Stimulated activated CD8-positive, alpha-beta memory T cell treated with anti-CD3 and anti-CD28 coated beads, Interleukin-7, amount 100 ng/mL, for 24 hours (primary cell): ENCODE measurements at places on chromosomes 2 and 18.
A peak's percentile ranks its signal among the peaks of the same experiment; 100 is the strongest.

DNA sequence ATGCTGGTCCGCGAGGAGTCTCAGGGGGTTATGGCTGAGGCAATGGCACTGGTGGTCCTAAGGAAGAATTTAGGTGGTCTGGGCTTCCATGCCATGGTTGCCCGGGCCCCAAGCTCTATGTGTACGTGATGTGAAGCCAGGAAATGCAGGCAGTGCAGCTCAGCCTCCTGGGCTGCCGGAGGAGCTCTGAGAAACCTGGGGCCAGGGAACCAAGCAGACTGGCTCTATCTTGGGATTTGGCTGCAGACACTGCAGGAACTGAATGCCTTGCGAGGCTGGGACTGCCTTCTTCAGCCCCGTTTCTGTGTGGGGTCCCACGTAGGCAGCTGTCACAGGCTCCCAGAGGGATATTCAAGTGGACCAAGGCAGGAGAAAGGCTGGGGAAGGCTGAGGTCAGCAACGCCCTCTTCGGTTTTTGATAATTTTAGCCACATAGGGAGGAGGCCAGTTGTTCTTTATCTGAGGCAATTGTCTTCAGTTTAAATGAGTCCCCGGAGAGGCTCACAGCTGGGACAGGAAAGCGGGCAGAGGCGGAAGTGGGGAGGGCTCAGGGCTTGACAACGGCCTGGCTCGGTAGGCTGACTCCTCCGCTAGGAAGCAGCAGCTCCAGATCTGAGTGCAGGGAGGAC is 77.7 kb downstream of the RHOB start:
- no peak for DNase-seq

DNA sequence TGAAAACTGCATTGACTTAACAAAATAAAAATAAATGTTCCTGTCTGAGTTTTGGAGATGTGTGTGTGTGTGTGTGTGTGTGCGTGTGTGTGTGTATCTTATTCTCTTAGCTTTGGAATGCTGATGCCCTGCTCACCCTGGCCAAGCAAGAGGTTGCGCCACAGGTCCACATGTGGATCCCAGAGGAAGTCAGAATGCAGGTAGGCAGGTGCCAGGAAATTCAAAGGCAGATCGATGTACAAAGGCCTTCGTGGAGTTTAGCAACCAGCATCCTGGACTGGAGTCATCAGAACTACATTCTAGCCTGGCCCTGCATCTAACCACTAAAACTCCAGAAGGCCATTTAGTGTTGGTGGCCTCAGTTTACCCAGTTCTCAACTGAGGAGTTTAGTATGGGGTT is 12.4 kb downstream of the G6PC2 start:
- DNase-seq: no peak

- no peak for DNase-seq
Measured at GRCh38 chr2:222862106-222862908, 1.5 kb downstream of the ACSL3 start.

- DNase-seq: no peak
Measured at GRCh38 chr2:11655495-11655894, 14.5 kb downstream of the NTSR2 start.

DNA sequence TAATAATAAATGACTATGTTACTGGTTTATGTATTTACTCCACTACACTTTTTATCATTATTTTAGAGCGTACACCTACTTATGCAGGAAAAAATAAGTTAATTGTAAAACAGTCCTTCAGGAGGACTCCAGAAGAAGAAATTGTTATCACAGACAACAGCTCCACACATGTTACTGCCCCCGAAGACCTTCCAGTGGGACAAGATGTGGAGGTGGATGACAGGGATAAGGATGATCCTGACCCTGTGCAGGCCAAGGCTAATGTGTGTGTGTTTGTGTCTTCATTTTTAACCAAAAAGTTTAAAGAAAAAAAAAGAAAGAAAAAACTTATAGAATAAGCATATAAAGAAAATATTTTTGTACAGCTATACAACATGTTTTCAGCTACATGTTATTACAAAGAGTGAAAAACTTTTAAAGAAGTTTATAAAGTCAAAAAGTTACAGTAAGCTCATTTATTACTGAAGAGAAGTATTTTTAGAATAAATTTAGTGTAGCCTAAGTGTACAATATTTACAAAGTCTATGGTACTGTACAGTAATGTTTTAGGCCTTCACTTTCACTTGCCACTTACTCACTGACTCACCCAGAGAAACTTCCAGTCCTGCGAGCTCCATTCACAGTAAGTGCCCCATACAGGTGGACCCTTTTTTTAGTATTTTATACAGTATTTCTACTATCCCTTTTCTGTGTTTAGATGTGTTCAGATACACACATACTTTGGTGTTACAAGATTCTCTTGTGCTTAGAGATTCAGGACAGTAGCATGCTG is 7.5 kb downstream of the TGFBRAP1 start:
- DNase-seq: no peak

- no peak for DNase-seq
Measured at GRCh38 chr2:237312021-237312755, 101.8 kb downstream of the COL6A3 start.

DNA sequence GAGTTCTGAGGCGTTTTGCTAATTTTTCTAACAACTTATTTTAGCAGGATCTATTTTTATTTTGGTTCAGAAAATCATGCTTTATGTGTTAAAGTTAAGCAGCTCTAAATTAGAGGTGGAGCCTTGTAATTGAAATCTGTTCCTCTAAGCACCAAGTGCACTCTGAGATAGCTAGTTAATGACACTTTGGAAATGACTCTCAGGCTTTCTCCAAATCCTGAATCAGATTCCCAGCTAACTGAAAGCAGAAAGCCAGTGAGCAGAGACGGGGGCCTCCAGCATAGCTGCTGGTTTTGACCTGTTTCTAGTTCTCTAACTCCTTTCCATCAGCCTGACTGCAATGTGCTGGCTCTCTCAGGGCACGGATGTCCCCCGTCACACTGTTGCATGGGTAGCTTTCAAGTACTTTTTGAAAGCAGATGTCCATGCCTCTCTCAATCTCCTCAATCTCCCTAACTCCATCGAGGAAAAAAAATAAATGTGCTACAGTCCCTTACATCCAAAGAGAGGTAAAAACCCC is 326.5 kb downstream of the SATB2 start:
- DNase-seq: no peak

DNA sequence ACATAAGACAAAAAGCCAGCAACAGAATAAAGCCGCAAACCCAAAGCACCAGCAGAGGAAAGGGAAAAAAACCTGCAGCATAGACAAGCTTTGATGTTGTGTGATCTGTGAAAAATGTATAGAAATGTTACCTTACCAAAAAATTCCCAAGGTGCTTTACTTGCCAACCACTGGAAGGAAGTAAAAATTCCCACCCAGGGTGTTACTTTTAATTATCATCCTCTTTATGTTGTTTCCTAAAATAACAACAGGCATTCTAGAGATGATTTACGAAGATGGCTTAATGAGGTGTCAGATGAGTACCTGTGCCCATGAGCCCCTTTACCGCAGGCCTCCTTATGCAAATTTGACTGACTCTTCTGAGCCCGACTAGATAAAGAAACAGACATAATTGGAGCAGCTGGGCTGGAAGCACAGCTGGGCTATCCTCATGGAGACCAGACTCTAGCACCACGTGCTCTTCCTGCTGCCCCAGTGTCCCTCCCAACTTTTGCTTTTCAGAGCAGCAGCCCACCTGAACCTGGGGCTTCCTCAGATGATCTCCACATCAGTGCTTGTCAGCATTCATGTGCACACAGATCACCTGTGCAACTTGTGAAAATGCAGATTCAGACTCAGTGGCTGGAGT is 41.5 kb downstream of the SRSF7 start:
- DNase-seq: no peak

- no peak for DNase-seq
Measured at GRCh38 chr2:104866122-104866864, 12.4 kb downstream of the POU3F3 start.

GRCh38 chr2:118882693-118883336 is 35.4 kb upstream of the EN1 start:
- DNase-seq: peak; percentile 17

GRCh38 chr2:29703336-29703735 is 218.1 kb downstream of the ALK start:
- no peak for DNase-seq

GRCh38 chr2:78561876-78562275 is 463.6 kb upstream of the REG3G start:
- no peak for DNase-seq

DNA sequence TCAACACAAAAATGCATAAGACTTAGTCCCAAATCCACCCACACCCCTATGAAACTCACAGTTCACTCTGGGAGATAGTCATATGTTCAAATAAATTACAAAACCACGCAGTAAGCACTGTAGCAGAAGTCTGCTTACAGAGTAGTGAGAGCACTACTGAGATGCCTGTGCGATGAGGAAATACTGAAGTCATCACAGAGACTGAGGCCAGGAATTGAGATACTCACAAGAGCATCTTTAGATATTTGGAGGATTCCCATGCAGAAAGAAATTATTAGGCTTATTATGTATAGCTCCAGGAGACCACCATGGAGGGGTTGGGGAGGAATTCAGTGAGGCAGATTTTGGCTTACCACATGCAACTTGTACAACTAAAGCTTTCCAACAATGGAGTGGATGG is 82.3 kb downstream of the ANTXR1 start:
- DNase-seq: no peak

GRCh38 chr2:162327134-162327769 is 8.8 kb upstream of the IFIH1 start:
- no peak for DNase-seq

- DNase-seq: no peak
Measured at GRCh38 chr2:29066997-29067605, 7.2 kb downstream of the PCARE start.

DNA sequence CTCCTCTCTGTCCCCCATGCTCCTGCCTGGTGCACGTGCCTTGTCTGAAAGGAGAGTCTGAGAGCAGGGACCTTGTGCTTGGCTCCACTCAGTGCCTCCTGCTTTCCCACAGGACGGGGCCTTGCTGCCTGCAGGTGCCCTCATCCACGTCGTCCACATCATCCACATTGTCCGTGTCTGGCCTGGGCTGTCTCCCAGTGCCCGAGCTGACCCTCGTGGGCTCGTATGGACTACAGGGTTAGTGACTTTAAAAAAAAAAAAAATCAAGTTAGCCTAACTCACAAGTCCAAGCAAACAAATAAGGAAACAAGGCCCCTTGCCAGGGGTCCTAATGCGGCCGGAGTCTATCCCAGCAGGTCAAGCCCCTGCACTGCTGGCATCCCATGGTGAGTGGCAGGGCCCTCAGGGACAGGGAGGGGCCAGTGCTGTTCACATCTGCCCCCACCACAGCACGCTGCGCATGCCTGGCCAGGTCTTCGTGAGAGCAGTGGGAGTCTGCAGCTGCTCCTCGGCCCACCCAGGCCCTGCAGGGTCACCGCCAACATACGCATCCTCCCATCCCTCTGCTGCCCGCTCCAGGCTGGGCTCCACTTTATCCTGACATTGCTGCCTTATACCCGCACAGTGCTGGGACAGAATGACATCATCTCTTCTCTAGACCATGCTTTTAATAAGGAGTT is 232.6 kb downstream of the NDUFA10 start:
- no peak for DNase-seq

GRCh38 chr2:144515099-144515695 is 4.7 kb downstream of the ZEB2 start:
- no peak for DNase-seq

GRCh38 chr2:240507060-240507777 is 50.6 kb downstream of the ANKMY1 start:
- no peak for DNase-seq

GRCh38 chr2:140502951-140503630 is 1627.7 kb downstream of the LRP1B start:
- DNase-seq: no peak

- no peak for DNase-seq
Measured at GRCh38 chr2:63049211-63049969, 1.2 kb upstream of the OTX1 start.

DNA sequence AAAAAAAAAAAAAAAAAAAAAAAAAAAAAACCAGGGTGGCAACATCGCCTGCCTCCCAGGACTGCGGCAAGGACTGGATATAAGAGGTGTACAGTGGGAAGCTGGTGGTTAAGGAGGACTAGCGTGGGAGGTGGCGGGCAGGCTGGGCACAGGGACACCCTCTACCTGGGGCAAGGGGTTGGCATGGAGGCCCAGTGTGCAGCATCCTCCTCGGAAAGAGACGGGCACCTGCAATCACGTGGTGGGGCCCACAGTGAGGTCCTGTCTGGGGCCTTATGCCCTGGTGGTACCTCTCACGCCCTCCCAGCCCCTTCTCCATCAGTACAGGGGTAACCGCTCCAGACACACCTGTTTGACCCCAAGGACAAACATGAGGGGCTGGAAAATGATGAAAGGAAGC is 27.9 kb downstream of the PXDN start:
- DNase-seq: no peak

GRCh38 chr18:74368901-74369705 is 53.5 kb downstream of the C18orf63 start:
- DNase-seq: no peak

GRCh38 chr2:129798626-129799025 is 180.8 kb upstream of the RAB6C start:
- DNase-seq: no peak

DNA sequence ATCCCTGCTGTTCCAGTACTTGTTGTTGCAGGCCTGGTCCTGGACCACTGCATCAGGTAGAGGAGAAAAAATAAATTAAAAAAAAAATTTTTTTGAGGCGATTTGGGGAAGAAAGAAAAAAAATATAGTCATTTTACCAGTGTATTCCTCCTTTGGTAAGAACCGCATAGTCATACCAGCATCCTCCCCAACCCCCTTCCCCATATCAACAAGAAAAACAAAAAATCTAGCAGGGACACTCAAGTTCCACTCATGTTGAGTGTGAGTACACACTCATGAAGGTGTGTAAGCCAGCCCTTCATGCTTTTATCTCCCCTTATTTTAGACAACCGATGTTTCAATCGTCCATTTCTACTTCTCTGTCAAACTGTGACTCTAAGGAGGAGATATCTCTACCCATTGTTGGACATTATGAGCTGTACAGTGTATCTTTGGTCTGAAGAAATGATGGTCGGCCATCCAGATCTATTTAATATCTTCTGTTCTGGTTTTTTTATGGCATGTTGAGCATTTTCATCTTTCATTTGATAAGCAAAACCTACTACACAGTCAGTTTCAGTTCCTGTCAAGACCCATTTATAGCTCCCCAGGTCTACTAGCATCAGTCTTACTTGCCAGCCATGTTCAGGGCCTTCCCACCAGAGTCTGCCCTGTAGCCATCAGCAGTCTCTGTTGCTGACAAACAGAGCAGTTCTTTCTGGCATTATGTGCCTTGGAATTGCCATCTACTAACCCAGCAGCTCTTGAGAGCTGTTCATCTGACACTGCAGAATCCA is 20.0 kb downstream of the ELP2 start:
- DNase-seq: no peak

DNA sequence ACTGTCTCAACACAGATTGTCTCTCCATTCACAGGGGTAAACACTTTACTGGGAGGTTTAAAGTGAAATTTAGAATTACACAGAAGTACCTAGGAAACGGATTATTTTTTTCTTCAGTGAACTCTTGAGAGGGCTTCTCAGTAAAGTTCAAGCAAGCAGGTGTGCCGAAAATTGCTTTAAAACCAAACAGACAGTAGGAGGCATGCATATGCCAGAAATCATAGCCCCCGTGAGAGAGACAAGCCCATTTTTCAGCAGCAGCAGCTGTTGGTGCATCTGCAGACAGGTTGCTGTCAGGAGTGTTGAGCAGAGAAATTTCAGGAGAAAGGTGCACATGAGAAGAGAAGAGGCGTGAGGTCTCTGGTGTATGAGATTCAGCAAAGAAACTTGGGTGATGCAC is 2115.5 kb upstream of the CELF4 start:
- no peak for DNase-seq

- DNase-seq: no peak
Measured at GRCh38 chr2:85401844-85402243, 8.3 kb downstream of the CAPG start.
